ENCODE measurements at places on chromosomes 3 and 15.

GRCh38 chr3:50322386-50323091, at the start of gene HYAL2:
Gene HYAL2, minus strand, starts transcription at chr3:50322745. Its CDS starts 2,256 bp downstream, at chr3:50320489.
- no peak for DNase-seq

- no peak for DNase-seq
These were observed 406.6 kb downstream of the MECOM start for GRCh38 chr3:169256796-169257522.

GRCh38 chr3:182135056-182135455, 423.3 kb downstream of the SOX2 start:
- DNase-seq: no peak

- no peak for DNase-seq
These were observed 156.2 kb downstream of the NUP210 start for GRCh38 chr3:13263770-13264467.

DNA sequence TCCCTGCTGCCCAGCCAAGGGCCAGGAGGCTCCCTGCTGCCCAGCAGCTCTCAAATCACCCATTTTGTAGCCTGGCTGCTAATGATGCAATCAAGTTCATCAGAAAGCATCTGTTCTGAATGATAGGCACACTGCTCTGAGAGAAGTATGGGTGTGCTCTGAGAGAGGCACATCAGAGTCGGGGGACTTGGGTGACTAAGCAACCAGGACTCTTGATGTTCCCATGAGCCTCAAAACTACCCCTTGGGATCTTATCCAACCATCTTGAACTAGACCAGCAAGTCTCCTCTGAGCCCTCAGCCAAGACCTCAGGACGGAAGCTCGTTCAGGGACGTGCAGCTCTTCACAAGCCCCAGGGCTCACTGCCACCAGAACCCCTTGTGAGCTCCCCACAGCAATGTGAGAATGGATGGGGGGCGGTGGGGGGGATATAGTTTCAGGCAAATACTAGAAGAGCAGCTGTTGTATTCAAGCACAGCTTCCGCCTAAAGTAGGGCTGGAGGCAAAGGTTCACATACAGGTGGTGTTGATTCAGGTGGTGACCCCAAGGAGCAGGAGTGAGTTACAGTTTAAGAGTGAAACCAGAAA, 52.2 kb upstream of the HES1 start:
- no peak for DNase-seq

DNA sequence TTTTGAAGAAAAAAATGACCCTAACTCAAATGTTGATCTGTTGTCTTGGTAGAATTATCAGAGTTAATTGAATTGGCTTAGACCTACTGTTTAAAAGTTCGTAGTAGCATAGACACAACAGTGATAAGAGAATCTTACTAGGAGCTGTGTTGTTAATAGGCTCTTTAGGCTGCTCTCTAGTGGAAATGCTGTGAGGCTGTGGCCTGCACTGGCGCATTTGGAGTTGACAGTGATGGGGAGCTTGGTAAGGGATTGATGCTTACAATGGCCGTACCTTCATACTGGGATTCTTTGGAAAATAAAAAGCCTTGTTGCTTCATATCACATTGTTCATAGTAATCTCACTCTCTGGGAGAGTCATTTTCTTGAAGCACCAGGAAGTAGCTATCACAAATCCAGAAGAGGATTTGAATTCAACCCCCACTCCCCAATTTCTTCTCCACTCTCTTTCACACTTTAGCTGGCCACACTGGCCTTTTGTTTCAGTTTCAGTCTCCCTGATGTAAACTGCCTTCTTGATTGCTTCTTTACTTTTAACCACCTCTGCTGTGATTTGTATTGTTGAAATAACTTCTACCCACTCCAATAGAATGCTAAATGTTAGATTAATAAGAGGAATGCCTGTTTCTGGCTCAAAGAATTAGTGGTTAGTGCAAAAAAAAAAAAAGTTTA, 56.6 kb downstream of the CEP63 start:
- no peak for DNase-seq

DNA sequence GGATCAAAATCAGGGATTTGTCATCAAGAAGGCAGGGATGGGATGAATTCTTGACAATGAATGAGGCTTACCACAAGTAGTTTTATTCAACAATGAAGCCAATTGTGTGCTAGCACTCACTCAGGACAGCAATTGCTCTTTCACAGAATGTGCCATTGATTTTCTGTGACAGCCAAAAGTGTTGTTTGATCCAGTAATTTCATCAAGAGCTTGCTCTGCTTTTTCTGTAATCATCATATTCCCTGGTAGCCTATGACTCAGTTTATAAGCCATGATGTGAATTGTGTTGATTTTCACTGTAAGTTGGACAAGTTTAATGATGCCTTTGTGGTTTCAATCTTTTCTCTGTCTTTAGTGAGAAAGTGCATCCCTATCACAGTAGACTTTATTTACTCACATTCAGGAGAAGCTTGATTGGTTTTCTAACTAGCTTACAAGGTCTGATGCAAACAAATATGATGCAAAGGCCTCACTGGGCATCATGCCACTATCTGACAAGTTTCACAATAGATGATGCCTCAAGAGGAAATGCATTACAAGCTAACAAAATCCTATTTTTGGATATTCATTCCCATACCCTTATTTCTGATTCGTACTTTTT, 13.6 kb upstream of the CSRNP1 start:
- no peak for DNase-seq

DNA sequence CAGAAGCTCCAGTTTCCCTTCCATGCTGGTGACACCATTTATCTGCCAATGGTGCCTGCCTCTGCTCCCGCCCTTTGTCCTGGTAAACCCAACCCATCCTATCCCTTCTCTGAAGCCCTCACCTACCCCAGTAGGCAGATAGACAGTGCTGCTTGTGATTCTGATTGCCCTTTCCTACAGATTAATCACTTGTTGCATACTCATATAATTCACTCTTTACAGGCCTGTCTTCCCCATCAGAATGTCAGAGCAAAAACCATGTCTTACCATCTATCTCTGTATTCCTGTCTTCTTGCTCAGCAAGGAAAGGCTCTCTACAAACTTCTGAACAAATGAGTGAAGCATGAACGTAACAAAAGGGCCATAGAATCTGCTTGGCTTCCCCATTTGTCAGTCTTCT, 47.9 kb downstream of the MRPS25 start:
- no peak for DNase-seq

DNA sequence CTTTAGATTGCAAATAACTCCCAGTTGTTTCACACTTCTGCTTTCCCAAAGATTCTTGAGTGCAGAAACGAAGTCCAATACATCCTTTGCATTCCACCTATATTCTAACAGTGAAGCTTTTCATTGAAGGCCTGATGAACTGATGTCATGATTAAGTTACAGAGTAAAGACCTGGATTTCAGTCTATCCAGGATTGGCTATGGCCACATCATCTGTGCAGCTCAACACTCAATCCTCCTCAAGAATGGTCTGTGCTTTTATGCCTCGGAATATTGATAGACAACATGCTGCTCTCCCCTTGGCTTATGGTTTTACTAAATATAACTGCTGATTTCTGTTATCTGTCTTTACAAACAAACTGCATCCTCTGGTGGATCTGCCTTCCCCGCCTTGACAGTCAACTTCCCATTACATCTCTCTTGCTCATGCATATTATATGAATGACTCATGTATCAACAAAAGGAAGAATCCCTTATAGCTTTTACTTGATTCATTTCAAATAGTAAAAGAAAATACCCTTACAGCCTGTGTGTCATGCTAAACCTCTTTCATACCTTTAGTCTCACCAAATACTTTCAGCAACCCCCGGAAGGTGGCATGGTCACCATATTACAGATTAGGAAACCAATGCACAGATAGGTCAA, 59.5 kb downstream of the SCN11A start:
- DNase-seq: no peak

Data from SK-N-MC (cell line).